ENCODE measurements at places on chromosomes 6 and 20.

DNA sequence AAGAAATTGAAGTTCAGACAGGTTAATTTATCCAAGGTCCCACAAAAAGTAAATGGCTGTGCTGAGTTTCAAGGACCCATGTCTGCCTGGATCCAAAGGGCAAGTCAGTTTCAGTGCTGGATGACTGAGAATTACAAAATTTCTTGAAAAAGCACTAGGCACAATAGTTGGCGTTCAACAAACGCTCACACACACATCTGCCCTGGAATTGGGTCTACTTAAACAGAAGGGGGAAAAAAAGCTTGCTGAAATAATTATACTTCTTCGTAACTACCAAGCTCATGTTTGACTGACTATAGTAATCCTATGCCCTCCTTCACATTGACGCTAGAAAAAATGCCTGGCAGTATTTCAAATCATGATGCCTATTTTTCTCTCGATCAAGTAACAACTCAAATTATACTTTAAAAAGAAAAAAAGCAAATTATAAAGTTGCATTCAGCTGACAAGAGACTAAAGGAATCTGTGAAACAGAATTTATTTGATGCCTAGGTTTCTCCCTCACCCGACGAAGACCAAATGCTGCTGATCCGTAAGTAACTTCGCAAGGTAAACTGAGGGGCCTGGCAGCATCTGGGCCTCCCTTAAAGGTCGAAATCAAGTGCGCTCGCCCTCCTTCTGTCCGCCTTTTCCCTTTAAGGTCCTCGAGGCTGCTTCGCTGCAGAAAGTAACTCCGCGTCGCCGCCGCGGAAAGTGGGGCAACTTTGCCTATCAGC, 650 bp upstream of the CD2AP start:
- DNase-seq = peak; percentile 46

GRCh38 chr6:103516336-103516735, 1343.4 kb downstream of the HACE1 start:
- no peak for DNase-seq

DNA sequence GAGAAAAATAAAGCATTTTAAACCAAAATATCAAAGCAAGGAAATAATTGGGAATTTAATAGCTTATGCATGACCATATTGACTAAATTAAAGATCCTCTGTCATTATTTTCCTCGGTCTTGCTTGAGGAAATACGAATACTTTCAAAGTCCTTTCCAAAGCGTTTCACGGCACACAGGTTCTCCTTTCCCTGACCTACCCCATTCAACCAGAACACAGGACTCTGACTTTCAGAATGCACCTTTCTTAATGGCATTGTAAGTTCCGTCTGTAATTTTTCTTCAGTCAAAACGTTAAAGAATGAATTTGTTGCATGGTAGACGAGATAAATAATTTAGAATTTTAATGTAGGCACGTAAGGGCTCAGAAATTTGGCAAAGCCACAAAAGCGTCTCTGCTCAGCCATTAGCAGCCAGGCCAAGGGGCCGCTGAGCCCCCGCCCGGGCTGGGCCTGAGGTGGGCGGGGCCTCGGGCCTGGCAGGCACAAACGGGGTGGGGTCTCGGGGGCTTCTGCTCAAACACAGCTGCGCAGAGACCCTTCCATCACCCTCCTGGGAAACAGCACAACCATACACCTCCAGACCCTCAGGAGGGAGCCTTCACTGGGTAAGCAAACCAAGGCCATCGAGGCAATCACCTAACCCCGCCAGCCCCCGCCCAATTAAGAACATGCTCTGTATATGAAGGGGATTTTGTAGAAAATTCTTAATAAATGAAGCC, 3.4 kb downstream of the NEDD9 start:
- no peak for DNase-seq

DNA sequence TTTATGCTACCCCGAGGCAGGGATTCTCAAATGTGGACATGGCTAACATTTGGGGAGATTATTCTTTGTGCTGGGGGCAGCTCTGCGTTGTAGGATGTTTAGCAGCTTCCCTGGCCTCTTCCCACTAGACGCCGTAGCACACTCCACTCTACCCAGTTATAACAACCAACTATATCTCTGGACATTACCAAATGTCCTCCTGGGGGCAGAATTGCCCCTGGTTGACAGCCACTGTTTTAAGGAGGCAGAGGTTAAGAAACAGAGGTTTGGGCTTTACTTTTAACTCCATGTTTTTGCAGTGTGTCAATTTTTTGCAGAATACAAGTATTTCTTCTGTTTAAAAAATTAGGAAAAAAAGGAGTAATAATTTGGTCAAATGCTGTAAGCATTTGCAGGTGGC, 56.2 kb upstream of the BMP6 start:
- no peak for DNase-seq

DNA sequence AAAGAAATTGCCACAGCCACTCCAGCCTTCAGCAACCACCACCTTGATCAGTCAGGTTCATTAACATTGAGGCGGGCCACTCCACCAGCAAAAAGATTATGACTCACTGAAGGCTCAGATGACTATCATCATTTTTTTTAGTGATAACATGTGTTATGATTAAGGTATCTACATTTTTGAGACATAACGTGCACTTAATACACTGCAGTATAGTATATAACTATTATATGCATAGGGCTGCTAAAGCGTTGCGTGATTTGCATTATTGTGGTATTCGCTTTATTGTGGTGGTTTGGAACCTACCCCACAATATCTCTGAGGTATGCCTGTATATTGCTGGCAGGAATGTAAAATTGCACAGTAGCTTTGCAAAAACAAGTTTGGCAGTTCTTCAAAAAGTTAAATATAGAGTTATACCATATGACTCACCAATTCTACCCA, 6.8 kb upstream of the RIPK1 start:
- peak; percentile 17 for DNase-seq

GRCh38 chr6:128719786-128720185, 163.2 kb upstream of the LAMA2 start:
- DNase-seq = no peak

DNA sequence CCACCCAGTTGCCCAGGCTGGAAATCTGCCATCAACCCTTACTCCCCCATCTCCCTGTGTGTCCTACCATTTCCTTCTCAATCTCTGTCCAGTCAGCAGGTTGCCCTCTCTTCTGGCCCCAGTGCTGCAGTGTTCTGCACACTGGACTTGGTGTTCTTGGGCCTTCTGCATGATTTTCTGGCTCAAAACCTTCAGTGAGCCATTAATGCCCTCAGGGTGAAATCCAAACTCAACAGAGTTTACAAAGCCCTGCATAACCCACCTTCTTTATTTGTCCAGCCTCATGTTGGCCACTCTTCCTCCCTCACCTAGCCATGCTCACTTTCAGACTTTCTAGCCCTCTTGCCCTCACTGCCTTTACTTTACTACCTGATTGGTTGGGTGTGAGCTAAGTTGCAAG, 5.0 kb upstream of the GSTA3 start:
- DNase-seq = no peak

- DNase-seq = no peak
Measured at GRCh38 chr6:136324686-136325380, 35.2 kb upstream of the BCLAF1 start.

- no peak for DNase-seq
Measured at GRCh38 chr6:111653434-111653833, 47.8 kb upstream of the TRAF3IP2 start.

- DNase-seq = no peak
Measured at GRCh38 chr6:116314218-116314617, 34.5 kb upstream of the TSPYL1 start.

DNA sequence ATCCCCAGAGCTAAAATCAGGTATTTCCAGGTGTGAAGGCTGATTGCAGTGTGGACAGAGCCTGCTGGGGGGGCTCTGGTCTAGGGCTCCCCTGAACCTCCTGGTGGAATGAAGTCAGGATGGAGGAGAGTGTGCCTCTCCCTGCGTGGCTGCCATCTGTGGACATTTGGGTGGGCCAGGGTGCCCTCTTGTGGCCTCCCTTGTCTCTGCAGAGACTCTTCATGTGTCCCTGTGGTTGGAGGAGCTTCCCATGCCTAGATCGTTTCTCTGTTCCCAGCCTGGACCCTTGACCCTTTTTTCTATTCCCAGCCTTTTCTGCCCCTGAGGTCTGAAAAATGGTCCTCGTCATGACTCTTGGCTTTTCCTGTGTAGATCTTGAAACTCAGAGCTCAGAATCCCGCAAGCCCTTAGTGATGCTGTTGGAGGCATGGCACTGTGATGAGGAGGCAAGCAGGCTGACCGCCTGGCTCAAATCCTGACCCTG, 9.9 kb upstream of the PSMF1 start:
- peak; percentile 44 for DNase-seq

- no peak for DNase-seq
Measured at GRCh38 chr6:27720607-27721580, 191.3 kb downstream of the OR2B2 start.

- DNase-seq = no peak
Measured at GRCh38 chr6:17182961-17183360, 81.1 kb downstream of the STMND1 start.

- no peak for DNase-seq
Measured at GRCh38 chr20:16224836-16225235, 348.4 kb downstream of the KIF16B start.

DNA sequence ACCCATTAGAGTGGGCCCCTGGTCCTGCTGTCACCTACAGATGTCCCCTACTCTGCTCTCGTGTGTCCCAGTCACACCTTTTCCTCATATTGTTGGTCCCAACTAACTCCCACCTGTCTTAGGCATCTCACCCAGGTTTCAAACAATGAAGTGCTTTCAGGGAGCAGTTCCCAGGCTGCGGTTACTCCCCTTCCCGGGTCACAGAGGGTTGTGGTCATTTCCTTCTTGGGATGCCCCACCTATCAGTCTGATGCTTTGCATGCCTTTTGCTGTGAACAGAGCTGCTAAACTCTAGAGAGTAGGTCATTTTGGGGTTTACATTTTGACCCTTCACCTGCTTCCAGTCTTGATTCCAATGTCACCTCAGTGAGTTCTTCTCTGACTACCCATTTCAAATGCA, 181.6 kb downstream of the CDC5L start:
- DNase-seq = no peak

GRCh38 chr6:158897236-158897635, 78.1 kb upstream of the EZR start:
- DNase-seq = no peak

GRCh38 chr6:4270001-4270400, 134.6 kb upstream of the ECI2 start:
- no peak for DNase-seq

DNA sequence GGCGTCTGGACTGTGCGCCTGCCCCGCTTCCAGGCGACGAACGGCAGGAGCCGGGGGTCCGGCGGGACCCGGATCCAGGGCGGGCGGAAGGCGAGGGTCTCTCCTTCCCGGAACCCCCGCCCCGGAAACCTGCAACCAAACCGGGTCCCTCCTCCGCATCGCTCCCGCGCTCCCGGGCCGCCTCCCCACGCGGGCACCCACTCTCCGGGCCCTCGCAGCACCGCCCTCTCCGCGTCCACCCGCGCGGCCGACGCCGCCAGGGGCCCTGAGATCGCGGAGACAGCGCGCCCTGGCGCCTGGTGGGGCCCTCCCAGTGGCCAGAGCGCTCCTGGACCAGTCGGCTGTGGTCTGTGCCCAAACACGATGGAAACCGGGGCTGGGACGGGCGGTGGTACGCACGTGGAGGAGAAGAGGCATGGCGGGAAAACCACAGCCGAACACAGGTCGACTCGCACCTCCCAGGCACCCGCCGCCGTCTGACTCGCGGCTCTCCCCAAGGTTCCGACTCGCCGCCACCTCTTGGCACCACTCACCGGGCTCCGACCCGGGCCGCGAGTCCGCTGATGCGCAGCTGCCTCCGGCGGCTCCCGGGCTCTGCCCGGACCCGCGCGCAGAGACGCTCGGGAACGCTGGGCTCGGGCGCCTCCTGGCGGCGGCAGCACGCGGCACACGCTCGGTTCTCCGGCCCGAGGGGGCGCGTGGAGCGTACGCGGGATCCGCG, 7.9 kb downstream of the NKX2-2 start:
- DNase-seq = no peak

DNA sequence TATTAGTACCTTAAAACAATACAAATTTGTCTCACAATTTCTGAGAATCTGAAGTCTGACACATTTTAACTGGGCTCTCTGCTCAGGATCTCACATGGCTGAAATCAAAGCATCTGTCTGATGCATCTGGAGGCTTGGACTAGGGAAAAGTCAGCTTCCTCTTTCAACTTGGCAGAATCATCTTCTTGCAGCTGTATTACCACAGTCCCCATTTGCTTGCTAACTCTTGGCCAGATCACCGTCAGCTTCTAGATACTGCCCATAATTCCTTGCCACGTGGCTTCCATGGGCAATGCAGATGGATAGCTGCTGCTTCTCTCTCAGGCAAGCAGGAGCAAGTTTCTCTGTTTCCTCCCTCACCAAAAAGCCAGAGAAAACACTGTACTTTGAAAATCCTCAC, 1106.4 kb upstream of the CITED2 start:
- no peak for DNase-seq

DNA sequence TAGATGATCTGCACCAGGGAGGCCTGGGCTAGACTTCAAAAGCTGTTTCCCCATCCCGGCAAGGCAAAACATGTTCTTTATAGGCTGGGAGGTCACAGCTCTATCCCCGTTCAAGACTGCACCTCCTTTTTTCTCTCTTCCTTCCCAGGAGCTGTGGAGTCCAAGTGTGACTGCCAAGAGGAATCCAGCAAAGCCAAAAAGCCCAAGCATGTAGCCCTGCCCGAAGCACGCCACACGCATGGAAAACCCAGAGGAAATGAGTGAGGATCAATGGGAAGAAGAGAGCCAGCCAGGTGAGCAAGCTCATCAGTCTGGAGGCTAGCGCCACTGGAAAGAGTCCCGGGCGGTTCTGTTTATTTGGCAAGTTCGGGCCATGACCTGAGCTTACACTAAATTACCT, 240.4 kb downstream of the PRL start:
- DNase-seq = no peak

- DNase-seq = peak; percentile 41
Measured at GRCh38 chr20:50286609-50287008, 96.0 kb downstream of the CEBPB start.

DNA sequence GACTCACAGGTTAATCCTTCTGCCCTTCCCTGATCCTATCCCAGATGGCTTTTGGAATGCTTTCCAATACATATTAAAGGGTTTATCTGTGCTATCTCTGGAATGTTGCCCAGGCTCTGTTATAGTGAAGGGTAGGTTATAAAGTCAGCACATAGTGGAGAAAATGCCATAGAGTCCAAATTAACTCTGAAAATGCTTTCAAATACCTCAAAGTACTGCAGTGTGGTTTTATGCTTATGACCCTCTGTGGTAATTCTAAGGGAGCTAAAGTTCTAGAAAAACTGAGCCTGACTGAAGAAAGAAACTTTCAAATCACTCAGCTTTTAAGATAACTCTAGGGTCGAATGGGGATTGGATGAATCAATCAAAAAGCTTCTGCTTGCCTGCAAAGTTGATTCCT, 159.8 kb downstream of the PLCB1 start:
- no peak for DNase-seq
